ENCODE measurements at places on chromosomes 7 and 10.

GRCh38 chr7:48755061-48755555, 169.2 kb upstream of the CDC14C start:
- no peak for DNase-seq

DNA sequence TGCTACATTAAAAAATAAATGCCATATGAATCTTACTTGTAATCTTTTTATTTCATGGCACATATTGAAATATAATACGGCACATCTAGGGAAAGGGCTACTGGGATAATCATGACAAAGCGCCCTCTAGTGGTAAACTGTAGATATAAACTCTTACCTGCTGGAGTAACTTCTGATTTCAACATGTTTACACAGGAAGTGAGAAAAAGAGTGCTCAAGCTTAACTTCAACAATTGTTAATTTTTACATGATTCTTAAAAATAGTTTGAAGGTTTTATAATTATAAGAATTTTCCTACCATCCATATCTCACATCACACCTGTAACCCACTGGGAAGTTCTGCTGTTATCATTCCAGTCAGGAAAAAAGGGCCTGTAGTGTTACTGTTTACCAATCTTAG, 2.0 kb upstream of the HEPACAM2 start:
- peak; percentile 31 for DNase-seq

GRCh38 chr7:122123746-122124145, 20.3 kb downstream of the AASS start:
- DNase-seq, result peak; percentile 34

DNA sequence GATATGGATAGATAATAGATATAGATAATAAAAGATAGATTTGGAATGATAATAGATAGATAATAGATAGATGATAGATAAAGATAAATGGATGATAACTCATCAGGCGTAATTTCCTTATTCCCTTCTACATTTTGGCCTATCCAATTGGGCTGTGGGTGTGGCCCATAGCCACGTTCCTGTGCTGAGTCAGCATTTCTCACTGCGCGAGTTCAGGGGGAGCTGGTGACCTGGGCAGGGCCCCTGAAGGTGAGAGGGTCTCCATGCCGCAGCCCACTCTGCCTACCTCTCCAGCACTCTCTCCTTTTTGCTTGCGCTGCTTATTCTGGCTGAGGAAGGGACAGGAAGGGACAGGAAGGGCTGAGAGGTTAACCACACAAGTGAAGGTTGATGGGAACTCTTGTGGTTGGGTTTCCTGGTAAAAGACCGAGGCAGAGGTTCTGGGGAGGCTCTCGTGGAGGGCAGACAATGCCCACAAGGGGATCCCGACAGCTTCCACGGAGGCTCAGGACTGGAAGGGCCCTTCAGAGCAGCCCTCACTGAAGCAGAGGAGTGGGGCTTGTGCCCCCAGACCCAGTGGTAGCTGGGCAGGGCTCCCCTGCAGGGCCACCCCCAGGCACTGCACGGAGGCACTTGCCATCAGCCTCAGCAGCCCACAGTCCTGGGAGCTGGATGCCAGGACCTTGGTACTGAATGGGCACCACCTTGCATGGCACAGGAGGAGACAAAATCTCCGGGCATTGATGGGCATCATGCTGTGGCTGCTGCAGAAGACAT, 247.3 kb upstream of the PITRM1 start:
- no peak for DNase-seq

DNA sequence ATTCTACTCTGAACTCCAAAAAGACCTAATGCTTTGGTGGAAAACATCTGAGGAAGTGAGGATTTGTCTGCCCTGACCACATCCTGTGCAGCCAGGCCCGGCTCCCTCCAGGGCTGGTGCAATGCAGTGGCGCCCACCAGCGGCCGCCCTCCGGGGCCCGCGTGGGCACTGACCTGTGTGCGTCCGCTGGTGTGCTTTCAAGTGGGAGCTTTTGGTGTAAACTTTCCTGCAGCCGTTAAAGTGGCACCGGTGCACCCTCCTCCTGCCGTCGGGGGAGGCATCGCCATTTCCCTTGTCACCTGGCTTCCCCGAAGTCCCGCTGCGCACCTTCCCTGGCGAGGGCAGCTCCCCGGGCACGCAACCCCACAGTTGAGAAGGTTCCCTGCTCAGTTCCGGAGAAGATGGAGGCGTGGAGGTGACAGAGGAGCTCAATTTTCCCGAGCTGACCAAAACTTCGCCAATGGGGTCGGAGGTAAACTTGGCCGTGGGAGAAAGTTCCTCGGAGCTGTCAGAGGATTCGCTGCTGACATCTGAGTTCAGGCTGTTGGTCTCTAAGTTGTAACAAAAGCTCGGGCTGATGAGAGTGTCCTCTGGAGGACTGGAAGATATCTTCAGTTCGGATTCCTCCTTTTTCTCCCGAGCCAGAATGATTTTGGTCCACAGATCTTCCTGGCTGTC, 3.4 kb downstream of the KLF6 start:
- DNase-seq, result peak; percentile 48

GRCh38 chr10:24701447-24701846, 22.2 kb downstream of the ARHGAP21 start:
- DNase-seq, result no peak

DNA sequence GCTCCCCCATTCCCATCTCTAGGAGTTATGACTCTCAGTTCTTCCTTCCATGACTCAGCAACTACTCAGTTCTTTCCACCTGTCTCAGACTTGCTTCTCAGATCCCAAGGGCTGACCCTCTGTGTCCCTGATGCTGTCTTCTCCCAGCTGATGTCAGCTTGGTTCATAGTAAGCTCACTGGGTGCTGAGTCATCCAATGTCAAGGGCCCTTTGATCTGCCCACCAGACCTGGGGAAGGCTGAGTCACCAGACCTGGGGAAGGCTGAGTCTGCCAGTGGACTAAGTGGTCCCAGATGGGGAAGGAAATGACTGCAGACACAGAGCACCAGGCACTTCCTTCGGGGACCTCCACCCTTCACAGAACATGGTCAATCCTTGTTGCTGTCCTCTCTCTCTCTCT, 76.1 kb upstream of the ZEB1 start:
- peak; percentile 97 for DNase-seq

GRCh38 chr7:70098133-70098561, 499.9 kb downstream of the AUTS2 start:
- DNase-seq, result peak; percentile 11

GRCh38 chr10:2980116-2980515, 87.2 kb upstream of the PFKP start:
- DNase-seq, result peak; percentile 63

DNA sequence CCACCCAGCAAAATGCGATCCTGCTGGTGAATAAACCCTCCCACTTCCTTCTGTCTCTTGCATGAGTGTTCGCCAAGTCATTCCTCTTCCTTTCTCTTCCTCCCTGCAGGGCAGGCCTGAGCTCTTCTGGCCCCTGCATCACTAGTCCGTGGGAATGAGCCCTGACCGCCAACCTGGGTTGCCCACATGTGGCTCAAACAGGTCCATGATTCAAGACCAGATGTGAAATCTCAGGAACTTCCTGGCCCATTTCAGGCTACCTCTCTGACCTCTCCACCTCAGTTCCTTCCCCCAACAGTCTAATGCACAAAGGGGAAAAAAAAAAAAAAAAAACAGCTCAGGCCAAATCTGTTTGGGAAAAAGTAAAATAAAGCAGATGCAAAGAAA, 5.4 kb upstream of the YWHAG start:
- DNase-seq, result peak; percentile 70

GRCh38 chr7:29237489-29237888, 42.9 kb downstream of the CHN2 start:
- no peak for DNase-seq

DNA sequence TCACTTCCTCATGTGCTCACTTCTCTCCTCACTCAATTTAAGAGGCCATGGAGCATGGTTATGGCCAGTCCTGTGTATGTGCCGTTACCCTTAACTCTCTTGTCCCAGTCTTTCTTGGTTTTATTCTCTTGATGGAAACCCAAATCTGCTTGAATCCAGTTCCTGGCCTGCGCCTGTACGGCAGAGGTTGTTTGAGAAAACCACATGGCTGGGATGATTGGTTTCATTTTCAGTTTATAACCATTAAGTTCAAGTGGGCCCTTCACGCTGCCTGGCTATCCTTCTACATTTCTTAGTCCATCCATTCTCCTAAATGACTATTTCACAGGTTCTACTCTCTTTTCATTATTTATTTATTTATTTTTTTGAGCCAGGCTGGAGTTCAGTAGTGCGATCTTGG, 1.6 kb upstream of the ZNF239 start:
- DNase-seq, result no peak

- DNase-seq, result no peak
These were observed 1.2 kb downstream of the SGCE start for GRCh38 chr7:94654783-94655125.

- DNase-seq, result no peak
These were observed 35.2 kb downstream of the PPIF start for GRCh38 chr10:79382491-79382941.

GRCh38 chr7:85734823-85735222, 548.0 kb upstream of the SEMA3D start:
- no peak for DNase-seq

GRCh38 chr7:145557805-145558204, 558.8 kb upstream of the CNTNAP2 start:
- DNase-seq, result no peak

DNA sequence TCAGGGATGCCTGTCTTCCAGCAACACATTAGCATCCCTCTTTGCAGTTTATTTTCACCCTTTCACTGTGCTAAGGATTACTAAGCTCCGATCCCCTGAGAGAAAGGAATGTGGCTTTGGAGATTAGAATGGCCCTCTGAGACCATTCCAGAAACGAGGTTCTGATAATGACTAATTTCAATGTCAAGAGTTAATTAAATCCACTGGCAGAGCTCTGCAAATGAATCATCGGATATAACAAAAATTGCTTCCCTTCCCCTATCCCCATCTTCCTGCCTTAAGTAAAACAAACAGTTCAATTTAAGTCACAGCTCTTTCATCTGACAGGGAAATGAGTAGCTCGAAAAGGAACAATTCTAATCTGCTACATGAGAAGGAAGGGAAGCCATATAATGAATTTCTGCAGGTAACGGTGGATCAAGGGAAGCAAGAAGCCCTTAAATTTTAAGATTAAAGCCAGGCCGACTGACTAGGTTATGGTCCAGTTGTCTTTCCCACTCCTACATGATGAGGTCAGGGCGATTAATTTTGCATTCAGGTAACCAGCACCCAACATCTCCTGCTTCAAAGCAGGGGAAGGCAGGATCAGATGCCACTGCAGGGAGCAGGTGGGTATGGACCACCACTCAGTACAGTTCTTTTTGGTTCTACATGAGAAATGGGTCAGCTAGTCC, 50.5 kb downstream of the MALSU1 start:
- peak; percentile 90 for DNase-seq

- DNase-seq, result peak; percentile 41
These were observed 422.9 kb upstream of the SEMA3A start for GRCh38 chr7:84617265-84618030.

DNA sequence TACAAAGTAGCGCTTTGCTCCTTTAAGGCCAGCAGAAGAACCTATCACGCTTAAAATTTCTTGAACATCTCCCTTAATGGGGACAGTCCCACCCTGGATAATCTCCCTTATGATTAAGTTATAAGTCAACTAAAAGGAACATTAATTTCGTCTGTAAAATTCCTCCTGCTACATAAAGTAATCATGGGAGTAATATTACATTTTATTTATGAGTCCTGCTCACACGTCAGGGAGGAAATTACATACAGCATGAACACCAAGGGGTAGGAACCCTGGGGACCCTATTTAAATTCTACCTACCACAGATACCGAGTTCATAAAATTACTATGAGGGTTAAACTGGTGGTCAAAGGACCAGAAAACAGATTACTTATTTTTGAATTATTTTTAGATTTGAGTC, 926.6 kb upstream of the MBL2 start:
- DNase-seq, result no peak

DNA sequence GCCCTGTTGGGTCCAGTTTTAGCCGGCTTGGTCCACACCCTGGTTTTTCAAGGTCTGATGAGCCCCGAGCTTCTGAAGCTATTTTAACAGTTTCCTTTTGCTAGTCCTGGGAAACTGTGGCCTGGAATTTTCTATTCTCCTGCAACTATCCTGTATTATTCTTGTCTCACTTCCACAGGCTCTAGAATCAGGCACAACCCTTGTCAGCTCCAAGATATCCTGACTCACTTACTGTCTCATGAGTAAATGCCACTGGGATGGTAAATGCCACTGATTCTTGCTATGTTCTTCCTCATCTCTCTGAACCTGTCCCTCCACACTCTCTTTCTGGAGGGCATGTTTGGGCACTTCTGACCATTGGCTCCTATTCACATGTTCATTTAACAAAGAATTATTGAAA, 611.5 kb upstream of the IGFBP3 start:
- DNase-seq, result no peak

DNA sequence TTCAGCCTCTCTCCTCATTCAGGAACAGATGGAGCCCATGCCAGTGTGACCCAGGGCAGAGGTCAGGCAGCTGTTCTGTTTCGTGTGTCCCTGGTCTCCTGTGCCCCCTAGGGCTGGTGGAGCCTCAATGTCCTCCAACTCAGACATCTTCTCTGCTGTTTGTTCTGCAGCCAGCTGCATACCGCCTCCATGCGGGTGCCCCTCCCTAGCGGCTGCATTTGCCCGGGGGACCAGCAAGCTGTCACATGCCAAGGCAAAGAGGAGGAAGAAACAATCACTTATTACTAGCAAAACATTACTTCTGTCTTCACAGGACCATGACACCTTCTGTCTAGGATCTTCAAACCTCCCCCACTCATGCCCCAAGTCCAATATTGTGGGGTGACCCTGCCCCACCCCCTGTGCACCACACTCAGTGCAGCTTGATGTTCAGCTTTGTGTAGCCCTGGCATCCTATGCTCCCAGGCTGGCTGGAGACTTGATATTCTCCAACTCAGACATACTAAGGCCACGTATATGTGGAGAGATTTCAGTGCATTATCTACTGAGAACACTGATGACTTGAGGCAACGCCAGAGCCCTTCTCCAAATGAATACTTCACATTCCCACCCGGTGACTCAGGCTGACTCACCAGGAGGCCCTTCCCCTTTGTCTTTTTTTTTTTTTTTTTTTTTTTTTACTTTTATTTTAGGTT, 188.9 kb downstream of the SKIDA1 start:
- peak; percentile 96 for DNase-seq

- DNase-seq, result no peak
These were observed 168.3 kb downstream of the PTPRN2 start for GRCh38 chr7:158419238-158419785.

GRCh38 chr7:158272509-158273137, 315.0 kb downstream of the PTPRN2 start:
- no peak for DNase-seq

- peak; percentile 95 for DNase-seq
These were observed 442.5 kb downstream of the KCNMA1 start for GRCh38 chr10:77195101-77195500.

- DNase-seq, result peak; percentile 65
These were observed 22.4 kb upstream of the IFIT2 start for GRCh38 chr10:89279421-89279869.

GRCh38 chr7:108244110-108244509, 113.9 kb upstream of the LAMB4 start:
- no peak for DNase-seq
